Heart left ventricle (tissue), 16 donors: ENCODE measurements at places on chromosomes 6 and 20.

GRCh38 chr20:38812709-38813573 lies 7.4 kb downstream of the PPP1R16B start:
- H3K4me1 ChIP-seq: peaks cover 54% of the 10 kb centered on the region
- peaks cover 3% of the 10 kb centered on the region for H3K27me3 ChIP-seq
- H3K27ac ChIP-seq: peak overlapping the region; percentile 47
- H3K36me3 ChIP-seq: no peaks in the 10 kb centered on the region
- no peak overlapping the region for H3K4me3 ChIP-seq

- no peaks in the 10 kb centered on the region for H3K27me3 ChIP-seq
- H3K36me3 ChIP-seq: no peaks in the 10 kb centered on the region
- no peak overlapping the region for H3K4me3 ChIP-seq
- H3K27ac ChIP-seq: no peak overlapping the region
- no peak for DNase-seq
- H3K4me1 ChIP-seq: no peaks in the 10 kb centered on the region
These were observed 198.0 kb downstream of the SOX4 start for GRCh38 chr6:21791581-21791980.

DNA sequence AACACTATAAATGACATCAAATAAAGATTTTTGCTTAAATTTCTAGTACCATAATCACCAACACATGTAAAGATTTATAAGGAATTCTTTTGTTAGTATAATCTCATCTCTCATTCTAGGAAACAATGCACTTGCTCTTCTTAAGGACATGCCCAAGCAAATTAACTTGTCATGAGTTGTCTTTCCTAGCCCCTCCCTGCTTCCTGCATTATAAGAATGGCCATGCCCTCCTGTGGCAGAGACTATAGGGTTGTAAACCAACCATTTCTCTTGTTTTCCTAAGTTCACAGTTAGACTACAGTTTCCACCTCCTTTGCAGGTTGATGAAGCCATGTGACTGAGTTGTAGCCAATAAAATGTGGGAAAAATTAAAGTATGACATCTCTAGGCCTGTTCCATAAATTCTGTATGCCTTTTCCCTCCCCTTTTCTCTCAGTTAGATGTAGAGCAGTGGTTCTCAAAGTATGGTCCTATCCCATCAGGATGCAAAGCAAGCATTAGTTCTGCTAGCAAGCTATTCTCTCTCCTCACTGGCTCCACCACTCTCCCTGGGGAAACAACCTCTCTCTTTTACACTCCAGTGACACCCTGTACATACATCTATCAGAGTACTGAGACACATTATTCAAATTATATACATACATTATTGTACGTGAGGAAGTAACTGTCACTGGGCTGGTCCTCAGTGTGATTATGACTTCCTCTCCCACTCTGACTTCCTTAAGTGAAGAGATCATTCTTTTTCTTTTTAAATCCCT lies 295.0 kb downstream of the PKHD1 start:
- H3K27me3 ChIP-seq: no peaks in the 10 kb centered on the region
- no peak overlapping the region for H3K27ac ChIP-seq
- no peak overlapping the region for H3K4me3 ChIP-seq

DNA sequence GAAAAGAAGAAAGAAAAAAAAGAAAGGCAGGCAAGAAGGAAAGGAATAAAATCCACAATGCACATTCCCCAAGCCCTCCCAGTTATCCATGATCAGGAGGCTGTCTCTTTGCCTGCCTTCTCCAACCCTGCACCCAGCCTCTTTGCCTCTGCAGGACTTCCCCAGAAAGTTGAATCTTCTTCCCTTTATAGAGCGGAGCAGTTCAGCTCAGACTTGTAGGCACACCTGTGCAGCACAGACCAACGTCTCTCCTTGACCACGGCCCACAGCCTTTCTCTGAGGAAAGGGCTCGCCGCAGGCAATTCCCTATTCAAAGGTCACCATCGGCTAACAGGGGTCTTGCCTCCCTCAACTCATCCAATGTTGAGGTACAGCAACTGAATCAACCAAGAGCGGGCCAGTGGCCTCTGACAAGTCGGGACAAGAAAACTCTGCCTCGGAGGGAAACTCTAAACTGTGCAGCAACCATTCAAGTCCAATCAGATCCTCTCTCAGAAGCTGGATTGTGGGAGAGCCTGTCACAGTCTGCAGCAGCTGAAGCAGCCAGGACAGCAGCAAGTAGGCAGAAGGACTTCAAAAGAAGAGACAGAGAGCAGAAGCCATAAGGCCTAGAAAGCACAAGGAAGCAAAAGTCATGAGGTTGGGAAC lies 529.2 kb upstream of the JARID2 start:
- DNase-seq: no peak
- H3K36me3 ChIP-seq: no peaks in the 10 kb centered on the region
- H3K27ac ChIP-seq: no peak overlapping the region
- no peaks in the 10 kb centered on the region for H3K27me3 ChIP-seq

DNA sequence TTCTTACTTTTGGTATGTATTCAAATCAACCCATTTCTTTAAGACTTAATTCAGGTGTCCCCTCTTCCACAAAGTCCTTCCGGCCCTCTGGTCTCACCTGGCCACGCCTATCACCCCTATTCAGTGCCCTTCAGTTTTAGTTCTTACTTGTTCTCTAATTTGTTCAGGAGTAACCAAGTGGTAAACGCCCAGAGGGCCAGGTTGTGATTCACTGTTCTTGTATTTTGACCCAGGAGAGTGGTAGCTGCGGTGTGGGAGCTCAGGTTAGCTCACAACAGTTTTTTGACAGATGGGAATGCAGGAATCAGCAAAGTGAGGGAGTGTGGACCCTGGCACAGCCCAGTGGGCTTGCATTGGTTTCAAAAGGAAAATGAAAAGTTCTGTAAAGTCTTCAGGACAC lies 81.7 kb upstream of the RIPOR2 start:
- H3K36me3 ChIP-seq: no peaks in the 10 kb centered on the region
- no peak overlapping the region for H3K4me3 ChIP-seq
- H3K27me3 ChIP-seq: peaks cover 4% of the 10 kb centered on the region

DNA sequence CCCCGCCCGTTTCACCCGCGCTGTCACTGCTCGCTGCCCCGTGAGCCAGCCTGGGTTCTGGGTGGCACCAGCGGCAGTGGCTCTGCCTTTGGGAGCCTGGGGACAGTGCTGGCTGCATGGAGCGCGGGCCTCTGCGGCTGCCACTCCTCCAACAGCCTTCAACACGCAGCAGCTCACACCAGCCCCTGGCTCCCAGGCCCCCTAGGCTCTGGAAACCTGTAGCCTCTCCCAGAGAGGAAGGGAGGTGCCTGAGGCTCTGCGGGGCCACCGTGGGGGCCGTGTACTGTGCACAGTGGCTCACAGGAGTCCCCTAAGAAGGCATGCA lies 163.9 kb upstream of the AFDN start:
- H3K27ac ChIP-seq: no peak overlapping the region
- no peaks in the 10 kb centered on the region for H3K36me3 ChIP-seq
- H3K27me3 ChIP-seq: no peaks in the 10 kb centered on the region
- H3K4me3 ChIP-seq: no peak overlapping the region
- DNase-seq: no peak
- H3K4me1 ChIP-seq: no peaks in the 10 kb centered on the region

GRCh38 chr6:106194949-106195921 lies 109.1 kb downstream of the PRDM1 start:
- H3K4me3 ChIP-seq: no peak overlapping the region
- H3K27ac ChIP-seq: peak overlapping the region; percentile 34
- H3K27me3 ChIP-seq: no peaks in the 10 kb centered on the region
- no peaks in the 10 kb centered on the region for H3K4me1 ChIP-seq

DNA sequence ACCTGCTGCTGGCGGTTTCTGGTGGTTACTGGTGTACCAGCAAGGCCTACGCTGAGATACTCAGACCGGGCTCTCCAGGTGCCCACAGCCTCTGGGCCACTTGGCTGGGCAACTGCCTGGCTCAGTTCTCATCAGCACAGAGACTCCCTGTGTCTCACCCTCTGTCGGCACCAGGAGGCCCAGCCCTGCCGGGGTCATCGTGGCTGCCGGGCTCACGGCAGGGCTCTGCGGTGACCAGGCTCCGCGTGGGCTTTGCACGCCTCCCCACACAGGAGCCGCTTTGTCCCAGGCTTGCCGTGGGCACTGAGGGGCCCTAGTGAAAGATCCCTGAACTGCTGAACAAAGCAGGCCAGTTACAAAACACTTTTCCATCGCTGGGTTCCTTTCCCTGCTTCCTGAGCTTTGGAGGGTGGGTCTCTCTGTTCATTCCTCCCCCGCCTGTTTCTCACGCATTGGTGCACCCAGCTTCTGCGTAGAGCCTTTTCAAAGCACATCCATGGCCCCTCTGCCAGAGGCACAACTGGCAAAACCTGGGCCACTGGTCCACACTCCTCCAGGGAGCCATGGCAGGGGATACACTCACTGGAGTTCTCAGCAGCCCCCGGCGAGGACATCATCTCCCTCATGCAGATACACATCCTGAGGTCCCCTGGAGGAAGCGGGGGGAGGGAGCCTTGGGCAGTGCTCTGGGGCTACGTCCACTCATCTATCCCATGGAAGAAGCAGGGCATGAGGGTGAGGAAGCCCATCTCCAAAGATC lies 117.0 kb downstream of the NFATC2 start:
- peaks cover 16% of the 10 kb centered on the region for H3K4me1 ChIP-seq
- H3K27me3 ChIP-seq: no peaks in the 10 kb centered on the region
- H3K4me3 ChIP-seq: no peak overlapping the region

DNA sequence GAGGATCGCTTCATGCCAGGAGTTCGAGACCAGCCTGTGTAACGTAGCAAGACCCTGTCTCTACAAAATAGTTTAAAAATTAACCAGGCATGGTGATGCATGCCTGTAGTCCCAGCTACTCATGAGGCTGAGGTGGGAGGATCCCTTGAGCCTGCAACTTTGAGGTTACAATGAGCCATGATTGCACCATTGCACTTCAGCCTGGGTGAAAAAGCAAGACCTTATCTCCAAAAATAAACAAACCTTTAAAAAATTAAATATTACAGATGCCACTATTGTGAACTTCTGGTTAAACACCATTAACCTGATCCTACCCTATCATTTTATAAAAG lies 116.8 kb downstream of the ARHGAP18 start:
- H3K4me3 ChIP-seq: no peak overlapping the region
- H3K4me1 ChIP-seq: no peaks in the 10 kb centered on the region
- H3K27me3 ChIP-seq: no peaks in the 10 kb centered on the region

- H3K27me3 ChIP-seq: no peaks in the 10 kb centered on the region
- peak; percentile 46 for DNase-seq
- peak overlapping the region; percentile 93 for H3K27ac ChIP-seq
- H3K4me3 ChIP-seq: peak overlapping the region; percentile 65
- no peaks in the 10 kb centered on the region for H3K36me3 ChIP-seq
These were observed 662 bp downstream of the ZNF343 start for GRCh38 chr20:2507875-2508630.

- no peak overlapping the region for H3K4me3 ChIP-seq
- peaks cover 9% of the 10 kb centered on the region for H3K36me3 ChIP-seq
- no peaks in the 10 kb centered on the region for H3K27me3 ChIP-seq
- DNase-seq: no peak
- peaks cover 76% of the 10 kb centered on the region for H3K4me1 ChIP-seq
- H3K27ac ChIP-seq: peak overlapping the region; percentile 40
These were observed 48.9 kb downstream of the CLIC5 start for GRCh38 chr6:45966797-45967196.

- H3K4me1 ChIP-seq: no peaks in the 10 kb centered on the region
- no peak overlapping the region for H3K4me3 ChIP-seq
- no peaks in the 10 kb centered on the region for H3K36me3 ChIP-seq
- H3K27me3 ChIP-seq: no peaks in the 10 kb centered on the region
- no peak for DNase-seq
These were observed 100.5 kb upstream of the HMGCLL1 start for GRCh38 chr6:55679503-55679902.

DNA sequence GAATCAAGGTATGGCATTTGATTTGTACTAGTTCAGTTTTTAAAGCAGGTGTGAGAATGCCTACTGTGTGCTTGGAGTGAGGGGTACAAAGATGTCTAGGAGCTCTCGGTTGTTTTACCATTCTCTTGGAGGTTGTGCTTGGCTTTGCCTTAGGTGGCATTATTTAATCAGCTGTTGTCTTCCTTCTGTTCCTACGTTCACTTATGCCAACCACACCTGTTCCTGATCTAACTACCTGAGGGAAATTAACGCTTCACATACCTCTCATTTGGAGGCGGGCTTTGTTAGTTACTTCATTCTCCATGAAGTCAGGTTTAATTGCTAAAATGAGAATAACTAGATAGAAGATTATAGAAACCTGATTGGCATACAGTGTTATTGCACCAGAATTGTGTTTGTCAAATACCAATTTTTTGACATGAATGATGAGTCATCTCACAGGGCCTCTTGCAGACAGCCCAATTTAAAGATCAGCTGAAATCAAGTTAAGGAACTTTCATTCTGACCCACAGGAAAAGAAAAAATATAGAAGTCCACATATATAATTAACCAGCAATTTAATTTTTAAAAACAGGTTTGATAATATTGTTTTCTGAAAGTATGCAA lies 24.8 kb upstream of the PBOV1 start:
- DNase-seq: no peak
- H3K27me3 ChIP-seq: no peaks in the 10 kb centered on the region
- no peak overlapping the region for H3K27ac ChIP-seq
- H3K4me1 ChIP-seq: no peaks in the 10 kb centered on the region
- no peaks in the 10 kb centered on the region for H3K36me3 ChIP-seq

- no peaks in the 10 kb centered on the region for H3K27me3 ChIP-seq
- no peak for DNase-seq
- H3K4me1 ChIP-seq: peaks cover 13% of the 10 kb centered on the region
- no peak overlapping the region for H3K27ac ChIP-seq
- H3K4me3 ChIP-seq: no peak overlapping the region
- no peaks in the 10 kb centered on the region for H3K36me3 ChIP-seq
These were observed 191.7 kb downstream of the SMOC2 start for GRCh38 chr6:168632694-168633093.

GRCh38 chr6:7264686-7265384 lies 48.2 kb downstream of the SSR1 start:
- no peak overlapping the region for H3K4me3 ChIP-seq
- no peak overlapping the region for H3K27ac ChIP-seq
- no peaks in the 10 kb centered on the region for H3K27me3 ChIP-seq
- no peak for DNase-seq
- H3K36me3 ChIP-seq: no peaks in the 10 kb centered on the region

DNA sequence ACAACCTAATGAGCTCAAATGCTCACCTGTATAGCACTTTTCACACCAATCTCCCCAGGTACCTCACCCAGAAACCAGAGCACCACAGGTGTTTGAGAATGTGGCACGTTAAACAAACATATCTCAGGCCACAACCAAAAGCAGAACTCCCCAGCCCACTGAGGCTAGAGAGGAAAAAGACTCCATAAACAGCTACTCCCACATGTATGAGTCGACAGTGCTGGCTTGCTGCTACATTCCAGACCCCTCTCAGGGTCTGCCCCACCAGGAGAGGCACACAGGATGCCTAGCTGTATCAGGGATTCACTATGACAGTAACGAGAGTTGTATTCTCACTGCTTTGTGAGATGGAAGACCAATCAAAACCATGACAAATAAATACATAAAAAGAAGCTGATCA lies 242.6 kb upstream of the ARID1B start:
- peaks cover 3% of the 10 kb centered on the region for H3K27me3 ChIP-seq
- no peak overlapping the region for H3K4me3 ChIP-seq
- DNase-seq: no peak
